GM23338 (cell line): ENCODE measurements at places on chromosomes 2 and 18. TPM values are rescaled to one million over a fixed set of nuclear protein-coding genes. Genes with fewer than 3 reads are reported as not detected.

The AMMECR1L gene
- 7.8 and 7.9 TPM in 2 replicates for polyA plus RNA-seq

The UGT1A1 gene
- not detected in 2 replicates for polyA plus RNA-seq

The TFCP2L1 gene
- polyA plus RNA-seq = 0.94 and 1.2 TPM in 2 replicates

The KIAA2012 gene
- 0.07 and 0.08 TPM in 2 replicates for polyA plus RNA-seq

The C2orf72 gene
- 0.17 and 0.37 TPM in 2 replicates for polyA plus RNA-seq

The CHRNG gene
- not detected in 2 replicates for polyA plus RNA-seq

The C2orf80 gene
- polyA plus RNA-seq = 0.64 and 0.92 TPM in 2 replicates

The KCTD1 gene
- 7.1 and 8.9 TPM in 2 replicates for polyA plus RNA-seq

The MYO3B gene
- polyA plus RNA-seq = 0.10 TPM in 1 of 2 replicates, not detected in the other

The NT5C1B gene
- polyA plus RNA-seq = not detected in 2 replicates

The ALKAL2 gene
- 11.3 and 12.1 TPM in 2 replicates for polyA plus RNA-seq

The CRIM1 gene
- polyA plus RNA-seq = 10.5 and 11.3 TPM in 2 replicates

The ABHD1 gene
- polyA plus RNA-seq = 0.55 and 0.66 TPM in 2 replicates

The VWC2L gene
- polyA plus RNA-seq = not detected in 2 replicates

The FAM210A gene
- polyA plus RNA-seq = 13.1 and 17.2 TPM in 2 replicates

The ITGB6 gene
- not detected in 2 replicates for polyA plus RNA-seq

The SH3RF3 gene
- polyA plus RNA-seq = 0.11 and 0.16 TPM in 2 replicates

The LRP2 gene
- 0.49 and 0.68 TPM in 2 replicates for polyA plus RNA-seq

The COA5 gene
- polyA plus RNA-seq = 113 and 115 TPM in 2 replicates

The RAD51AP2 gene
- polyA plus RNA-seq = 0.16 and 0.23 TPM in 2 replicates
